Activated CD8-positive, alpha-beta memory T cell treated with anti-CD3 and anti-CD28 coated beads for 24 hours (primary cell): ENCODE measurements at places on chromosomes 6 and 20.
A peak's percentile ranks its signal among the peaks of the same experiment; 100 is the strongest.

GRCh38 chr6:138307816-138308730 lies 69.6 kb upstream of the SMIM28 start:
- DNase-seq = no peak

- DNase-seq = no peak
Observed at GRCh38 chr6:34529665-34530327, 26.3 kb downstream of the SPDEF start.

DNA sequence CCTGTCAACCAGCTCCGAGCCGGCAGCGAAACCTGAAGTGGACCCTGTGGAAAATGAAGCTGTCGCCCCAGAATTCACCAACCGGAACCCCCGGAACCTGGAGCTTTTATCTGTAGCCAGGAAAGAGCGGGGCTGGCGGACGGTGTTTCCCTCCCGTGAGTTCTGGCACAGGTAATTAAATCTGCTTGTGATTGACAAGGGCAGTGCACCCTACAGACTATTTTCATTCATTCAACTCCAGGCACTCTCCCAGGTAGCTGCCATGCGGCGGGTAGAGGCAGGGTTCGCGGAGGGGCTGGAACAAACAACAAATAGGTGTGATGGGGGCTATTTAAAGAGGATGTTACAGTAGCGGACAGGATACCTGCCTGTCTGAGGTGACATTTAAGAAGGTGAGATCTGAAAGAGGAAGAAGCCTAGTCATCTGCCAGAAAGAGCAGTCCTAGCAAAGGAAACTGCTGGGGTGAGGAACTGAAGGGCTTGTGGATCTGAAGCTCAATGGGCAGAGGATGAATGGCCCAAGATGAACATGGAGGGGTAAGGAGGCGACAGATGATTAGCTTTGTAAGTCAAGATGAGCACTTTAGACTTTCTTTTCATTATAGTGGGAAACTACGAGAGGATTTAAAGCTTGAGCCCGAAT lies 810 bp downstream of the MRPL18 start:
- DNase-seq = peak; percentile 64

DNA sequence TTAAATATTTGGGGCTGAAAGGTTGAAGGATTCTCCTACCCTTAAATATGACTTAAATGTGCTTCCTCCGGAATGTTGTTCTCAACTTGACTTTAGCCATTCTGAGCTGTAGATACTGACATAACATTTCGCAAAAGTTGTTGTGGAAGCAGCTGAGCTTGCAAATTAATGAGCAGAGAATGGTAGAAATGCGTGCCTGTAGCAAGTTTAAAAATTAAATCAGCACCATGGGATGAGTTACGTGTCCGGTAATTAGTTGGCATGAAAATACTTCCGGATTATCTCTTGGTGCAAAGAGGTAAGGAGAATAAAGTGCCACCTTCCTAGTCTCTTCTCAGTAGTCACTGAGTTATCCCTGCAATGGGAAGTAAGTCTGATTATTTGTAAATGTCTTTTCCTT lies 23.6 kb upstream of the PBOV1 start:
- DNase-seq = no peak

- no peak for DNase-seq
Observed at GRCh38 chr6:35203680-35204079, 10.1 kb upstream of the SCUBE3 start.

DNA sequence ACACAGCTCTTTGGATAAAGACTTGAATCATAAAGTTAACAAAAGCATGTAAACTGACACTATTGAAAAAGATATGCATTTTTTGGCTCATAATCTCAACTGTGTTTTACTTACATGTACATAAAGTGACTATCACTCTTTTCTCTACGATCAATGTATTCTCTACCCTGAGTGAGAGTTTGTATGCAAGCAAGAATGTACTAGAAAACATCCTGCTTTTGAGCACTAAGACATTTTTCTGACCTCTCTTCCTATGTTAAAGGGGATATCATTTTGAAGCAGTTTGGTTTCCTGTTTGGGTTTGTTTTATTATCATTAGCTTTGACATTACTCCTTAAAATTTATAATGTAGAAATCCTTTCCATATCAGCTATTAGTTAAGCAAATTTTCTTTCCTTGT lies 910.8 kb downstream of the C6orf118 start:
- no peak for DNase-seq

DNA sequence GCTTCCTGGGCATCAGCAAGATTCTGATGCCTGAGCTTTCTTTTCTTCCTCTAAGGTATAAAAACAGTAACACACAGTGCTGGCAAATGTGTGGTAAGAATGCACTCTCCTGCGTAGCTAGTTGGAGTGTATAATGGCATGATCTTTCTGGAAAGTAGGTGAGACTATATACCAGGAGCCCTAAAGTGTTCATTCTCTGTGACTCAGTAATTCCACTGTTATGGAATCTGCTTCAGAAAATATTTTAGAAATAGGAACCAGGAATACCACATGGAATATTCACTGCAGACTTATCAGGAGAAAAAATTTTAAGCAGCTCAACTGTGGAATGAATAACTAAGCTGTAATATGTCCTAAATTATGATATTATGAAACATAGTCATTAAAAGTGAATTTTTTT lies 16.9 kb upstream of the CSE1L start:
- no peak for DNase-seq

DNA sequence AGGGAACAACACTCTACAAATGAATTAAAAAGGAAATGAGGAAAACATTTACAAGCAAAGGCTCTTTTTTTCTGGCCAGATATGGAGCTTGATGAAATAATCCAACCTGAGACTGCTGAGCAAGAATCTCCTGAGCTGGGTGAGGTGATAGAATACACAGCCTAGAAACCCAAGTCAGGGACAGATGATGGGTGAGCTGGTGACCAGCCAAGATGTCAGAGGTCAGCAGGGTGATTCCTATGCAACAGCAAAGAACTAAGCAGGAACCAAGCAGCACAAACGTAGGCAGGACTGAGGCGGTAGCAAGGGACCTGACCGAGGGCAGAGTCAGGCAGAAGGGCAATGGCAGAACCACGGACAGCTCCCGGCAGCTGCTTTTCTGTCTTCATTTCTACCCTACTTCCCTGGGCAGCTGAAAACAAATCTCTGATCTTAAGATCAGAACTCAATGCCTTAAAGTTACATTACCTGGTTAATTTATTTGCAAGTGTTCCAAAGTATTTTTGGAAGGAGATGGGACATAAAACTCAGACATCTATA lies 75.1 kb downstream of the CDC40 start:
- no peak for DNase-seq

GRCh38 chr6:71035871-71036270 lies 79.0 kb upstream of the B3GAT2 start:
- no peak for DNase-seq

- no peak for DNase-seq
Observed at GRCh38 chr6:152142105-152142504, 334.6 kb downstream of the ESR1 start.

- DNase-seq = no peak
Observed at GRCh38 chr20:23766531-23766930, 15.8 kb upstream of the CST1 start.

GRCh38 chr6:36598739-36599318 lies 4.7 kb downstream of the SRSF3 start:
- no peak for DNase-seq

GRCh38 chr6:76441875-76442274 lies 369.4 kb upstream of the IMPG1 start:
- DNase-seq = no peak

DNA sequence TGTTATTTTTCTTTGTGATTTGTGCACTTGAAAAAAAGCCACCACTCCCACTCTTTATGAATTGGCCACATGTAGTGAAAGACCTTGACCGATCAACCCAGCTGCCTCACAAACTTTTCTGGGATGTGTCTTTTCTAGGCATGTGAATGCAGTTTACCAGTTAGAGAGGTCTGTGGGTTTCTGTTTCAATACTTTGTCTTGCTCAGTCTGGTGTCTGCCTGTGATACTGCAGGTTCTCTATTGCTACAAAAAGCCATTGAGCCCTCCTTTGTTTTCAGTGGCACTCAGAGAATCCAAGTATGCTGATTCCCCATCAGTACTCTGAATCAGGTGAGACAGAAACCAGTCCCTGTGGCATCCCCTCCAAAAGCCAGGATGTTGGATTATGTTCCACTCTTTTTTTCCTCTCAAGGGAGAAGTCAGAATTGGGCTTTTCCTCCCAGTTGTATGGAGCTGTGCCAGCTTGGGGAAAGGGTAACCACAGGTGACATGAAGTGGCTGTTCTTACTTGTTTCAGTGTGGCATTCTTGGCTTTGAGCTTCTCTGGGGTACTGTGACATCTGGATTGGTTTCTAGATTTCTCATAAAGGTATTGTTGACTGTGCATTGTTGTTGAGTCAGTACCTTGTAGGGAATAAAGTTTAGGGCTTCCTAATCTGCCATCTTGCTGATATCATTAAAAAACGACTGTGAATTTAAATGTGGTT lies 26.3 kb upstream of the ZFP64 start:
- DNase-seq = no peak

DNA sequence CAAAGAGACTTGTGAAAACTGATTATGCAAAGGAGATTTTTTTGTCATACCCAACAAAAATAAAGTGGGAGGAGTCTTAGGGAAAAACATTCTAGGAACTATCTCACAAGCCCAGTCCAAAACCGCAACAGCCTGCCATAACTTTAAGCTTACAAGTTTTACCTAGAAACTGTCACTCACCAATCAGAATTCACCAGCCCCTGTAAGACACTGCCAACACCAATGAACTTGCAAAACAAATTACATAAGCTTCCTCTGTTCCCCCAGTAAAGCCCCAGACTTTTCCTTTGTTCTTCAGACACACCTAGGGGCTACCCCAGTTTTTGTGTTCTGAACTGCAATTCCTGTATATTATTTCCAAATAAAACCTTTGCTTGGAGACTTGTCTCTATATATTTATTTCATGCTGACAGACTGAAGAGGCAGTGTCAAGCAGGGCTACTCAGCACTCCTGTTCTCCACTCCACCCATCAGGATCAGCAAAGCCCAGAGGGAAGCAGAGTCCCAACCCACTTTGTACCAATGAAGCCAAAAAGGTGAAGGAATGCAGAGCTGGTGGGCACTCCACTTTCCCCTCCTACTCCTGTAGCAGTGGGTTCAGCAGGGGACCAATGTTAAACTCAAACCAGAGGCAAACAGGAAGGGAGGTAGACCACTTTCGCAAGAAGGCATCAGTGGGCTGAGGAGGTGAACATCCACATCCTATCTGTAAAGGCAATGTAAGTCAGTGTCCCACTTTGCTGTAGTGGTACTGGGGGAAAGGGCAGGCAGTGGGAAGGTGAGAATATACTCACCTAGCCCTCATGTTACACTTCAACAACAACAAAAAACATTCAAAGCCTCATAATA lies 142.5 kb upstream of the RUNX2 start:
- DNase-seq = peak; percentile 68

GRCh38 chr20:6700563-6701329 lies 66.7 kb upstream of the BMP2 start:
- DNase-seq = no peak

GRCh38 chr6:36075656-36076055 lies 48.0 kb downstream of the MAPK14 start:
- no peak for DNase-seq

- DNase-seq = no peak
Observed at GRCh38 chr20:25177890-25178321, 17.6 kb upstream of the ENTPD6 start.

GRCh38 chr6:108609276-108609769 lies 48.6 kb downstream of the FOXO3 start:
- no peak for DNase-seq

GRCh38 chr20:49591217-49591865 lies 23.4 kb upstream of the PTGIS start:
- no peak for DNase-seq

DNA sequence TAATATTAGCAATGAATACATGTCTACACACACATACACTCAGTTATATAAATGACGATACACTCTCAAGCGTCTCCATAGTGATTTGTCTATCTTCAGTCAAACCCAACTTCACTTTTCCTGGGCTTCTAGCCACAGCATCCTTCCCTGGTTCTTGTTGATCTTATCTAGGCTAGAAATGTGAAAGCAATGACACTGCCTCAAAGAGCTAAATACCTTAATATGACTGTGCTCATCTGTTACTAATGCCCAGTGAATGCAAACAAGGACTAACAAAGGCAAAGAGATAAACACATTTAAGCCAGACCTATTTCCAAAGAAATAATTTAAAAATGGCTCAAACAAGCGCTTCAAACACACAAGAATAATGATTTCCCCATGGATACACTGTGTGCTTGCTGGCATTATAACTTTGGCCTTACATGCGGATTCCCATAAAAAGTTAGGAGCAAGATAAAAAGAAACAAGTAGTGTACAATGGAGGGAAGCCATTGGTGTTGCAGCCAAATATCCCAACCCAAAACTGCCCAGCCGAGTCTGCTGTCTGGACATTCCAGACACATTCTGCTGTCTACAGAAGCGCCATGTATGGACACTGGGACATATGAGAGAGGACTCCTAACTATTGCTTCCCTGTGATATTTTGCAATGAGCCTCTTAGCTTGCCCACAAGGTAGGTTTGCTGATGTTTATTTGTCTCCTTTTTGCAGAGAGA lies 19.5 kb upstream of the DAAM2 start:
- no peak for DNase-seq

DNA sequence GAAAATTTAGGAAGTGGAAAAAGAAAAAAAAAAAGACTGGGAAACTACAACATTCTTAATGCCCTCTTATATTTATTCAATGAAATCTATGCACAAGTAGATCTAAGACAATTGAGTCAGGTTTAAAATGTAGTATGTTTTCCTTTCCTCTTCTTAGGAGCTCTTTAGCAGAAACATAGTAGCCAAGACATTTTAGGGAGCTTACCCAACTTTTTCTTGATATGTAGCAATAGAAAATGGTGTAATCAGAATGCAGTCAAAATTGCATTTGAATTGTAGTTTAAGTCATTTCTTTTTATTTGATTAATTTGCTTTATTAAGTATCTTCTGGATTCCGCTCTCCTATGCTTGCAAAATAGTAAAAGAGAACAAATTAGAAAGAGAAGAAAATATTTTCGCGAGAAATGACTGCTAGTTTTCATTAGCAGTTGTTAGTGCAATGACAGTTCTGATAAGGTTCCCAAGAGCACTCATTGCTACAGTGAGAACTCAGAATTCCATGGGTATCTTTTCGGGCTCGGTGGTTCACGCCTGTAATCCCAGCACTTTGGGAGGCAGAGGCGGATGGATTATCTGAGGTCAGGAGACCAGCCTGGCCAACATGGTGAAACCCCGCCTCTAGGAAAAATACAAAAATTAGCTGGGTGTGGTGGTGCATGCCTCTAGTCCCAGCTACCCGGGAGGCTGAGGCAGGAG lies 52.2 kb downstream of the JARID2 start:
- DNase-seq = no peak

GRCh38 chr20:58023346-58023745 lies 205.1 kb downstream of the ANKRD60 start:
- DNase-seq = no peak
